Activated naive CD4-positive, alpha-beta T cell treated with Interleukin-2 at 50 U/mL for 16 hours (primary cell): ENCODE measurements at places on chromosomes 3 and 15.

- DNase-seq = no peak
Observed at GRCh38 chr3:101979033-101979432, 129.7 kb downstream of the NFKBIZ start.

- DNase-seq = no peak
Observed at GRCh38 chr3:194286375-194287146, 64.6 kb downstream of the CPN2 start.

DNA sequence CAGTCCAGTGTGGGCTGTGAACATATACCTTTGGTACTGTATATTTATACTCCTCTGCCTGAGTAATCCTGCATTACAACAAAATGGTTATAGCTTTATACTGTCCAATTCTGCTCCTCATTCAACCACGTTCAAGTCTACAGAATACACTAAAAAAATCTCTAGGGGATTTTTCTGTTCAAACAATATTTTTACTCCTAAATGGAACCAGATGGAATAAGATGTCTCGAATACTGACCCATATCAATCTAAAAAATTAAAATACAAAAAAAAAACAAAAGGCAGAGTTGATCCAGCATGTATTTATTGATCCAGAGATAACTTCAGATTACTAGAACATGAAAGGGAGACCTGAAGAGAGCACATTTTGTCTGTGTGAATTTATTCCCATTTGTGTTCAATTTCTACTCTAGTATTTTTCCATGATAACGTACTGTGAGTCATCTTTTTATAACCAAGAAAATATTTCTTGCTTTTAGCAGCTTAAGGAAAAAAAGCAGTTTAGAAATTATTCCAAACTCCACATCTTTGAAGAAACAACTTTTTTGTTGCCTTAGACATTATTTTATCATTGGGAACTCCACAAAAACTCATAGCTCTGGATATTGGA lies 910.7 kb downstream of the TBL1XR1 start:
- DNase-seq = no peak

- no peak for DNase-seq
Observed at GRCh38 chr3:133572158-133573053, 1.1 kb upstream of the CDV3 start.

- no peak for DNase-seq
Observed at GRCh38 chr15:56804279-56804678, 71.0 kb upstream of the ZNF280D start.

GRCh38 chr15:80695099-80695910 lies at the start of gene ABHD17C:
Gene ABHD17C (plus strand): TSS chr15:80695310. CDS start chr15:80695430, 120 bp downstream.
- DNase-seq = peak; percentile 51

DNA sequence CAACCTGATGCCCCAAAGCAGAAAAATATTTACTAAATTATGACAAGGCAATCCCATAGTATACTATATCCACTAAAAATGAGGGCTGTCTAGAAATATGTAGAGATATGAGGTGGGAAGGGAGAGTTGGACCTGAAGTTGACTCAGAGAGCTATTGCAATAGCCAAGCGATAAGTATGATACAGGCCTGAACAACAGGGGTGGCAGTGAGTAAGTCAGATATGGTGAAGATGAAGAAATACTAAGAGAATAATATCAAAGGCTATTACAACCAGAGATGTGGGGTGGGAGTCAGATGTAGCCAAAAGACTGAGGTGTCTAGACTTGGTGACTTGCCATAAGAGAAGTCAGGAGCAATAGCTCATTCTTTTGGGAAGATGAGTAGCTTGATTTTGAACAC lies 9.2 kb downstream of the HSPBAP1 start:
- no peak for DNase-seq

GRCh38 chr3:184663756-184664155 lies 48.1 kb downstream of the MAGEF1 start:
- no peak for DNase-seq

DNA sequence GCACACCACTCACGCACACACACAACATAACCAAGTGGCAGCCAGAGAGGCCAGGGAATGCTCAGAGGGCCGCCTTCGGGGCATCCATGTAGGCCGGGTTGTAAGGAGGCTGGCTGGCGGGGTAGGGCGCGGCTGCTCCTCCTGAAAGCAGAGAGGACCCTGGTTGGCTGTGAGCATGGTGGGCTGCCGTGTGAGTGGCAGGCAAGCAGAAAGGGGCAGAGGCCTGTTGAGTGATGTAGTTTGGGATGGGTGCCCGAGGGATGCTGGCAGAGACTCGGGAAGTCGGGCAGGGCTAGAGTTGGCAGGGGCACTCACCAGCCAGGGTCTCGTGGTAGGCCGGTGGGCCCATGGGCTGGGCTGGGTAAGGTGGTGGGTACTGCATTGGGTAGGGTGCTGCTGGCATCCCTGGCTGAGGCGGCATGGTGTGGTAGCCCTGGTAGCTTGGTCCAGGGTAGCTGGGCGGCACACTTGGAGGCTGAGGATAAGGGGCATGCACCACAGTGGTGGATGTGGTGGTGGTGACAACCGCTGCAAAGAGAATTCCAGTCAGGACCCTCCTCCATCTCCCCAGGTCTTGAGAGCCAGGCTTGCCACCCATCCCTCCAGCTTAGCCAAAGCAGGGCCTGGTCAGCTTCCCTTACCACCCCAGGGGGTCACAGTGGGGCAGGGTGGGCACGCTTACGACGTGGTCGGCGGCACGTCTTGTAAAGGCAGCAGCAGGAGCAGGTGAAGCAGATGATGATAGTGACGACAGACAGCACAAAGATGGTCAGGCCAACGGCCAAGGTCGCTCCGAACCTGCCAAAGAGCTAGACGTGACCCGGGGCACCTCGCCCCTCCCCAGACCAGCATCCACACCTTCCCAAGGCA lies 22.7 kb downstream of the ATRIP start:
- DNase-seq = no peak

GRCh38 chr3:128170866-128171516 lies 17.7 kb downstream of the EEFSEC start:
- no peak for DNase-seq

- DNase-seq = no peak
Observed at GRCh38 chr15:71508081-71508682, 302.2 kb upstream of the NR2E3 start.

- no peak for DNase-seq
Observed at GRCh38 chr3:129424185-129424841, 4.1 kb downstream of the EFCAB12 start.

DNA sequence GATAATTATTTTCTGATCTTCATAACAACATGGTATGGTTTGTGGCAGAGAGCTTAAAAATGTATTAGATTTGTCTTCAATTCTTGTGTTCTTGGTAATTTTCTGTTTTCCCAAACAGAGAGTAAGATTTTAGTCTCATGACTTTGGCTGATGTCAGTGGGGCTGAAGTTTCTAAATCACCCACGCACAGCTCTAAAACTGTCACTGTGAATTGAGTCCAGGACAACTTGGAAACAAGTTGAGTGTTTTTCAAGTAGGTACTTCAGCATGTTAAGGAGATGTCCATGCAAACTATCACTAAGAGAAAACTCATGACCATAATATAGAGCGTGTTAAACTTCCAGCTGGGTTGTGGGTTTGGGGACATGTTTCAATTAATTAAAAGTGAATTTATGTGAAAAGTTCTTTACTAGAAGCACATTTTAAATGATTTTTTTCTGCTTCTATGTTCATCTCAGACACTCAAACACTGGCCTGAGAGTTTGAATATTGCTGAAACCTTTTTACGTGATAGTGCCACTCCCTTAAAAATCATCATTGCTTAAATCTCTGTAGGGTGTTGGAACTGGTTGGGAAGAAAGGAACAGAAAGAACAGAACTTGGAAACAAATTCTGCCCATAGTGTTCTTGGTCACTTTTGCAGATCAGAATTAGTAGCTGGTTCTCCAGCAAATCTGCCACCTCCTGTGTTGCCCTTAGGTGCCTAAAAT lies 89.8 kb downstream of the KLHL25 start:
- DNase-seq = no peak

GRCh38 chr3:9727041-9727595 lies 4.4 kb upstream of the BRPF1 start:
- DNase-seq = peak; percentile 63

GRCh38 chr15:51266656-51267050 lies 71.7 kb downstream of the CYP19A1 start:
- no peak for DNase-seq

DNA sequence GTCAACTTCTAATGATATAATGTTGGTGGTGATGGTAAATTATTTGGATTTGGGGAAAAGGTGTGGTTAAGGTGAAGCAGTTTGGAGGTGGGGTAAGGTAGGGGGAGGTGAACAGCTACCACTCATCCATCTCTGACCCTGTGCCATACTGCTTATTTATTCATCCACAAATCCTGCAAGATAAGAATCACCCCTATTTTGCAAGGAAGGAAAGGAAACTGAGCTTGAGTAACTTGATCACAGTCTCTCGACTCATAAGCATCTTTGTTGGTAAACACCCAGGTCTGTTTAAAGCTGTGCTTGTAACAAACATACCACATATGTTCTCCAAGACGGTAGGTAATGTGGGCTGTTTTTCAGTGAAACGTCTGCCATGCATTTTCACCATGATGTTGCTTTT lies 67.3 kb downstream of the PTPRG start:
- DNase-seq = no peak

- DNase-seq = no peak
Observed at GRCh38 chr3:100260081-100260684, 609 bp upstream of the TBC1D23 start.

GRCh38 chr3:133457465-133458067 lies 57.7 kb downstream of the BFSP2 start:
- no peak for DNase-seq

- no peak for DNase-seq
Observed at GRCh38 chr3:60584250-60584649, 667.0 kb downstream of the FHIT start.

DNA sequence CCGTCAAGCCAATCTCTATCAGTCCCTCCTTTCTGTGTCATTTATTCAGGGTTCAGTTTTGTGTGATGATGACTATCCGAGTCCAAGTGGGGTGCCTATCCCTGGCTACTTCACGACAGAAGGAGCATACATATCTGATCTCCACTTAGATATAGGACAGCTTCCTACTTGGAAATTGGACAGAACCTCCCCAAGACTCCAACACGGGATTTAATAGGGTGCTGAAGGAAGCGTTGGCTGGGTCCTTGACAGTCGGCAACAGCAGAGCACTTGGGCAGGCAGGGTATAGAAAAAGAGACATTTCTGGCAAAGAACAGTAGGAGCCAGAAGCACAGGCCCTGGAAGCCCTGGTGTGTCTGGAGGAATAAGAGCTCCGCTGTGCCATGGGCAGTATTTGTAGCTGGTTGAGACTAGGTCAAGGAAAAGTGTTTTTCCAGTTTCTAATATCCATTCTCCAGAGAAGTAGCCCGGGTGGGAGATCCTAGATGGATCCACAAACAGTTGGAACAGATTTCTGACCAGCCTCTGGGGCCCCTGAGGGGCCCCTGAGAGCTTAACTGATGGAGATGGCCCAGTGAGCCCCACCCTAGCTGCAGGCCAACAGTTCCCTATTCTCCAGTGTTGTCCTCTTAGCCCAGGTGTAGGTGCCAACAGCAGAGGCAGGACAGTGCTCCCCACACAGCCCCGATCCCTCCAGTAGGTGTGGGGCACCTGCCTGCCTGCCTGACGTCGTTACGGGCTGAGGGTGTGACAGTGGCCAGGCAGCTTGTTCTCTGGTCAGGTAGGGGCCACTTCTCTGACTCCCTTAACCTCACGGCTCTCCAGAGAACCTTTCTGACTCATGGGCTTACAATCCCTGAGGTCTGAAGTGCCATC lies 130.8 kb downstream of the CHCHD6 start:
- no peak for DNase-seq

- DNase-seq = peak; percentile 48
Observed at GRCh38 chr15:77907824-77908751, 169.4 kb downstream of the TBC1D2B start.

DNA sequence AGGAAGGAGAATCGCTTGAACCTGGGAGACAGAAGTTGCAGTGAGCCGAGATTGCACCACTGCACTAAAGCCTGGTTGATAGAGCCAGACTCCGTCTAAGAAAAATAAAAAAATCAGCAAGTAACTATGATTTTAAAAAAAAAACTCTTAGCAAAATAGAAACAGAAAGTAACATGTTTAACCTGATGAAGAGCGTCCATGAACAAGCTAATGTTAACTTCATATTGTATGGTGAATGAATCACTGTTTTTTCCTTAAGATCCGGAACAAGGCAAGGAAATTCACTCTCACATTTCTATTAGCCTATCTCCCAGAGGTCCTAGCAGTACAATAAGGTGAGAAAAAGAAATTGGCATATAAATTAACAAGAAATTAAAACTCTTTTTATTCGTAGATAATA lies 69.0 kb downstream of the RFX7 start:
- no peak for DNase-seq

GRCh38 chr15:42724276-42724675 lies 12.7 kb downstream of the CDAN1 start:
- DNase-seq = no peak

- DNase-seq = no peak
Observed at GRCh38 chr3:195522254-195523023, 20.7 kb downstream of the PPP1R2 start.

GRCh38 chr3:123389628-123389918 lies 59.3 kb downstream of the ADCY5 start:
- no peak for DNase-seq

DNA sequence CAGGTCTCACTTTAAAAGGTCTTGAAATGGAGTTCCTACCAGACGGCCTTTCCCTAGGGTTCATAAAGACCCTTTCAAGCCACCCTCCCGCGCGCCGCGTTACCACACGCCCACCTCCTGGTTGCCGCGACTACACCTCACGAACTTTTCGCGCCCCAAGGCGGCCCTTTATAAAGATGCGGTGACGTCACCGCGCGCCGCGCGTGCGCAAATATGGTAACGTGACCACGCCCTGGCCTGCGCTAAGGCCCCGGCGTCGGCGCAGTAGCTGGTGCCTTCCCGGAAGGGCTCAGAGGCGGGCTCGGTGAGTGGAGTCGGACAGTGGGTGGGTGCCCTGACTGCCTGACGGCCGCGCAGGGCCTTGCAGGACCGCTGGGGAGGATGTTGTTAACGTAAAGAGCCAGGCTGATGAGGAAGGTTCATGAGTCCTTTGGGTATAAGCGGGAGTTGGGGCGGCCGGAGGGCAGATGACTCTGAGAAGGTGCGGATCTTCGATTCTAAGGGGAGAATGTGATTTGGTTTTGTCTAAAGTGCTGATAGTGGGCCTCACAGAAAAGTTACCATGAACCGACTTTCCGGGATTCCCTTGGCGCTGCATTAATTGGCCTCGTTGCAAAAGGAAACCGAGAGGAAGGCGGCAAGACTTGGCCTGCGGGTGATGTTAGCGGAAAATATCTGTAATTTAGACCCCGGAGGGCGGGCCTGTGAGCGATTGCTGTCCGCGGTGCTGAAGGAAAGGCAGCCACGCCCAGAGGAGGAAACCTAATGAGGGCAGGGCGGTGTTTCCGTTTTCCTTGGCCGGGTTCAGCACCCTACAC lies 54.4 kb downstream of the FEZF2 start:
- peak; percentile 71 for DNase-seq

DNA sequence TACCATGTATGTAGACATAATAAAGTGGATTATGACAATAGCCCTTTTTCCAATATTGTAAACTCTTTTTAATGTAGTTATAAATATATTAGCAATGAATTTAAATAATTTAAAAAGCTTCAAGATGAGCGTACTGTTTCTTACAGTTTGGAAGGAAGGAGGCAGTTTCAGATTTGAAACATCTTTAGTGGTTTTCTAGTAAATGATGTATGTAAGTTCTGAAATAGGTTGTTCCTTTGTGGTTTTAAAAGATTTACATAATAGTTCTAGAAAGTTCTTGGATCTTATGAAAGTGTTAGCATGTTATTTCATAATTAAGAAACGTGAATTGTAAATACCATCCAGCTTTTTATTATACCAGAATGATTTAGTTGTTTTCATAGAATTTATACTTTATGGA lies 16.0 kb downstream of the DNAJC19 start:
- no peak for DNase-seq
